ENCODE measurements at places on chromosomes 1 and 21.
A peak's percentile ranks its signal among the peaks of the same experiment; 100 is the strongest.

GRCh38 chr1:109274533-109275476, 8.1 kb downstream of the PSRC1 start:
- DNase-seq = no peak

DNA sequence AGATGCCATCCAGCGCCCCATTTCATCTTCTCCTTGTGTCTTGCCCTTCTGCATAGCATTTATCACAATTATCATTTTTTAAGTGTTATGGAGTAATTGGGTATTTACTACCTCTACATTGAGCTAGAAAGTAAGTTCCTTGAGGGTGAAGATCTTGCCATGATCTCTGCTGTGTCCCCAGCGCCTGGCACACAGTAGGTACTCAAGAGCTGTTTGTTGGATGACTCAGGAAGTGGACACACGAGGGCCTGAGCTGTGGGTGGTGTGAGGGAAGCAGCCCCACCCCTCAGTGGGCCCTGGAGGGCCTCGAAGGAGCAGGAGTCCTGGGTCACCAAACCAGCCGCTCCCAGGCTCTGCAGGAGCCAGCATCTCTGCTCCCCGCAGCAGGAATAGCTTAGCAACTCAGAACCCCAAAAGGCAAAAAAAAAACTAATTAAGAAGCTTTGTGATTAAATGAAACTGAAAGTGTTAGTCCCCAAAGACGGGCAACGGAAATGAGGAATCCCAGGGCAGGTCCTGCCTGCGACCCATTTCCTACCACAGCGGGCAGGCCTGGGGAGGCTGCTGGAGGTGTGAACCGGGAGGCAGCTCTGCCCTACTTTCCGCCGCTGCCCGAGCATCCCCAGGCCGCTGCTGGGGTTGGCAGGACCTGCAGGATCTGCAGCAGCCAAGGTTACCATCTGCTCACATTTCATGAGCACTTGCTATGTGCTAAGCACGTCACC, 87.7 kb downstream of the LACTBL1 start:
- no peak for DNase-seq

- peak; percentile 4 for DNase-seq
Observed at GRCh38 chr1:118785246-118785645, 202.9 kb downstream of the TBX15 start.

DNA sequence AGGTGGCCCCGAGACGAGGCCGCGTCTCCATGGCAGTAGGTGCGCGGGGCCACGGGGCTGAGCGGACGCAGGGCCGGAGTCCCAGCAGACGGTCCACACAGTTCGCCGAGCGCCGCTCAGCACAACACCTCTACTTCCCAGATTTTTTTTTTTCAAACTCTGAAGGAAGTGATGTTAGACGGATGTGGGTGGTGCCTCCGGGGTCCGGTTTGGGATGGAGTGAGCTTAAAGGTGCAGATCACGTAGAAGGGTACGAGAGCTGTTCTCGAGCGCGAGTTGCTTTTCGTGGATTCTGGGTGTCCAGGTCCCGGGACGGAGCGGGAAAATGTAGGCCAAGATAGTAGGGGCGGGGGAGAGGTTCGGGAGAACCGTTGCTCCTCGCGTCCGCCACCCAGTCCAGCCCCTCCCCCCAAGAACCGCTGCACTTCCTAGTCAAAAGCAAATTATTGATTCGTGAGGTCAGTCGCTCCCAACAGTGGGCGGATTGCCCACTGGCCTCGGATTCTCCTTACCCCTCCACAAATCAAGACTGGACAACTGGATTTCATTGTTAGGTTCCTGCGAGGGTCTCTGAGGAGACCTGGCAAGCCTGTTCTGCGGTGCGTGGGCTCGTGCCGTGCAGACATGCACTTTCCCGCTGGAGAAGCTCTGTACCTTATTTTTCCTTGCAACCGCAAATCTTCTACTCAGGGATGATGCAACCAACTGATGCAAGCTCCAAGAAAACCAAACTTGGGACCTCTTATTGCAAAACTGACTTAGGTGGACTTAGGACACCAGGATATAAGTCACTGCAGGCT, at the start of gene TXNDC12:
Gene TXNDC12, minus strand, starts transcription at position 126 of the 800 bp plus-strand sequence. Its CDS starts 95 bp downstream, at position 31.
- DNase-seq = peak; percentile 89

GRCh38 chr1:89687254-89687653, 54.3 kb downstream of the LRRC8C start:
- no peak for DNase-seq

DNA sequence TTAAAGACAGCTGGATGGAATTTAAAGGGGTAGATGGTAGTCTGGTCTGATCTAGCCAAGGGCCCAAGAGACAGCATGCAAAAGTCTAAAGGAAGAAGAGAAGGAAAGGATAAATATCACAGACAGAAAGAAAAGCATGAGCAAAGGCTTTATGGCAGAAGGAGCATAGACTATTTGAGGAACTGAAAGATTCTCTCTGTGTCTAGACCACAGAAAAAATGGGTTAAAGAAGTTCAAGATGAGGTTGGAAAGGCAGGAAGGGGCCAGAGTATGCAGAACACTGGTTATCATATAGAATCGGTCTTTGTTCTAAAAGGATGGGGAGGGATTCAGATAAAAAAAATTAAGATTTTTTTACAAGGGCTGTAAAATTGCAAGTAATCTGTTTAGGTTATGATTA, 136.8 kb upstream of the SGIP1 start:
- DNase-seq = no peak

DNA sequence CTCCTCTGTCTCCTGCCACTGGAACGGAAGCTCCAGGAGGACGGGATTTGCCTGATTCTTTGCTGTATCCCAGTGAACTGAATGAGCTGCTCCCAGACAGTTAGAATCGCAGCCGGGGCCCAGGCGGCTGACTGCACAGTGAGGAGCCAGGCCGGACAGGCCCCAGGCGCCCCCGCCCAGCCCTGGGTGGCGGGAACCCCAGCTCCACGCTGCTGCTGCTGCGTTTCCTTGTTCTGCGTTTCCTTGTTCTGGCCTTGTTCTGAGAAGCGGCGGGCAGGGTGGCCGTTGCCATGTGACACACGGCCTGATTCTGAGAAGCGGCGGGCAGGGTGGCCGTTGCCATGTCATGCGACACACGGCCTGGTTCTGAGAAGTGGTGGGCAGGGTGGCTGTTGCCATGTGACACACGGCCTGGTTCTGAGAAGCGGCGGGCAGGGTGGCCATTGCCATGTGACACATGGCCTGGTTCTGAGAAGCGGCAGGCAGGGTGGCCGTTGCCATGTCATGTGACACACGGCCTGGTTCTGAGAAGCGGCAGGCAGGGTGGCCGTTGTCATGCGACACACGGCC, 56.2 kb downstream of the SLC37A1 start:
- DNase-seq = no peak

DNA sequence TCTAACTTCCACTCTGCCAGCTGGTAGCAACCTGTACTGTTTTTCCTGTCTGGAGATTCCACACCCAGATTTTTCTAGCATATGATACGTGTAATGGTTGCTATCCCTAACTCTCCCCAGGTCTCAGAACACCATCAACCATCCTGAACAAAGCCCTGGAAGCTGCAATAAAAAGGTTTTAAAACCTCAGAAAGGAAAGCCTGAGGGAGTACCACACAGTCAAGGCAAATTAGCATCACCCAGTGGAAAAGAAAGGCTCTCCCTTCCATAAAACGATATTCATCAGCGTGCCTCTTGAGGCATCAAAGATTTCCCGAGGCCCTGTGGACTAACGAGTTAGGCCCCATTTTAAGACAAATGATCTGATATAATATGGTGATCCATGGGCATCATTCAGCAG, 421.0 kb downstream of the ADGRL2 start:
- DNase-seq = no peak

GRCh38 chr1:219533280-219533679, 79.6 kb downstream of the ZC3H11B start:
- no peak for DNase-seq

DNA sequence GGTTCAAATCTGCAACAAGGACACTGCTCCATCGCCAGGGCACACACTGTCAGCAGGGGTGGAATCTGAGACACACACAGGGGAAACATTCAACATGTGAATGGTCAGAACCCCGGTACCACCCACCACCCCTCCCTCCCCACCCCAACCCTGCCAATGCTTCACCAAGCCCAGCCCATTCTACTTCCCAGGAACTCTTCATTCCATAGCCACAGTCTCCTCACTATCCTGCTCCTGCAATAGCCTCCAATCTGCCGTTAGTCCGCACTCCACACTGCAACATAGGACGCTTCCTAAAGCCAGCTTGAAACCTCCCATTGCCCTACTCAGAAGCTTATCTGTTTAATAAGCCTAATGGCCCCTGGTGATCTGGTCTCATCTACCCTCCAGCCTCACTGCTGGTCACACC, 7.5 kb upstream of the RAB3B start:
- DNase-seq = no peak

GRCh38 chr1:41639332-41639936, 155.0 kb upstream of the EDN2 start:
- no peak for DNase-seq

DNA sequence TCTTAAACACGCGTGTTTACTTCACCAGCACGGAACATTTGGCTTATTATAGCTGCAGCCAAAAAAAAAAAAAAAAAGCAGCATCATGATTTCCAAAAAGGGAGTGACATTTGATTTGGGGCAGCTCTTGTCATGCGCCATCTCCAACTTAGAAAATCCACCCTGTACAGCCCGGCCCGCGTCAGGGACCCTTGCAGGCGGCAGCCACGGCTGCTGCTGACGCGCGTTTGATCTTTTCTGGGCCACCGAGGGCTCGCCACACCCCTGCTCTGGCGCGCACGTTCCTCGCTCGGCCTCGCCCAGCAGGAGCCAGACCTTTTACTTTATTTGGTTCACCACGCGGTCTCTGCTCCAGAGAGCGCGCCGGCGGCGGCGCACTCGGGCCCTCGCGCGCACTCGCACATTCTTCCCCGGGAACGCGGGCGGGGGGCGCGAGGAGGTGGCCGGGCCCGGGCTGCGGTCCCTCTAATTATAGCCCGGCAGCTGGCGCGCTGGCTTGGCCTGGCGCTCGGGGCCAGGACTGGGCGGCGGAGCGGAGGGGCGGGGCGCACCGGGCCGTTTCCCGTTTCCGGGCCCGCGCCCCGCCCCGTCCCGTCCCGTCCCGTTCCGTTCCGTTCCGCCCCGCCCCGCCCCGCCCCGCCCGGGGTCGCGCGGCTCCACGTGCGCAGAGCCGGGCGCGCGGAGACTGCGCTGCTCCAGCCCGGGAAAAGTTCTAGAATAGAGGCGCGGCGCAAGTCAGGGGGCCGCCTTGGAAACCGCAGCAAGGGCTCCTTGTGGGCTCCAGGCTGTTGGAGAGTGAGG, 10.2 kb downstream of the IRF2BP2 start:
- DNase-seq = peak; percentile 96

DNA sequence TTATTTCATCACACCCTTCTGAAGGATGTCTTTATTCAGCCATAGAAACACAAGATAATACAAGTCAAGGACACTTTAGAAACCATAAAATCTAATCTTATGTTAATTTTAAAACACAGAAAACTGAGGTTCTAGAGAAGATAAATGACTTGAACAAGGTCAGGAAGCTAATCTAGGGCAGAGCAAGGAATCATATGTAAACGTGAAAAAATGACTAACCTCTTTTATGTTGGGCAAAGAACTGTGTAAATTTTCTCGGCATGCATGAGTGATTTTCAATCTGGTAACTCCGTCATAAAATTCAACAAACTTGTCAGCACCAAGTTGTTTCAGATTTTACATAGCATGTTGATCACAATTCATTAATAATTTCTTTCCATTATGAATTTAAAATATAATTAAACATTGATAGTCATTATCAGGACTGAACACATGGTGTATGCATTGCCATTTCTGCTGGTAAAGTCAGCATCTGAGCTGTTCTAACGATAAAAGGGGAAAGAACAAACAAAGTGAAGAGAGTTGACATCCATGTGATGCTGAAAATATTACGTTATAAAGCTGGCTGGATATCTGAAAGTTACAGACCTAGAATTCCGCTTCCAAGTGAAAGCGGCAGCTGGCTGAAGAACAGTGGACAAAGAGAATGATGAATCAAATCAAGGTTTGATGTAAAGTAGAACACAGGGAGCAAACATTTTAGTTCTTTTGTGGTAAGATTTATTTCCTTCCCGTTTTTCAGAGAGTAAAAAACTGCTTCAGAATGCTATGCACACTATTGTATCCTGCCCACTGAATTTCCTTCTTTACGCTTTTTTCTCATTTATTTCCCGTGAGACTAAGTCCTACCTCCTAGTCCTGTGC, 1037.4 kb upstream of the TMPRSS15 start:
- DNase-seq = no peak

DNA sequence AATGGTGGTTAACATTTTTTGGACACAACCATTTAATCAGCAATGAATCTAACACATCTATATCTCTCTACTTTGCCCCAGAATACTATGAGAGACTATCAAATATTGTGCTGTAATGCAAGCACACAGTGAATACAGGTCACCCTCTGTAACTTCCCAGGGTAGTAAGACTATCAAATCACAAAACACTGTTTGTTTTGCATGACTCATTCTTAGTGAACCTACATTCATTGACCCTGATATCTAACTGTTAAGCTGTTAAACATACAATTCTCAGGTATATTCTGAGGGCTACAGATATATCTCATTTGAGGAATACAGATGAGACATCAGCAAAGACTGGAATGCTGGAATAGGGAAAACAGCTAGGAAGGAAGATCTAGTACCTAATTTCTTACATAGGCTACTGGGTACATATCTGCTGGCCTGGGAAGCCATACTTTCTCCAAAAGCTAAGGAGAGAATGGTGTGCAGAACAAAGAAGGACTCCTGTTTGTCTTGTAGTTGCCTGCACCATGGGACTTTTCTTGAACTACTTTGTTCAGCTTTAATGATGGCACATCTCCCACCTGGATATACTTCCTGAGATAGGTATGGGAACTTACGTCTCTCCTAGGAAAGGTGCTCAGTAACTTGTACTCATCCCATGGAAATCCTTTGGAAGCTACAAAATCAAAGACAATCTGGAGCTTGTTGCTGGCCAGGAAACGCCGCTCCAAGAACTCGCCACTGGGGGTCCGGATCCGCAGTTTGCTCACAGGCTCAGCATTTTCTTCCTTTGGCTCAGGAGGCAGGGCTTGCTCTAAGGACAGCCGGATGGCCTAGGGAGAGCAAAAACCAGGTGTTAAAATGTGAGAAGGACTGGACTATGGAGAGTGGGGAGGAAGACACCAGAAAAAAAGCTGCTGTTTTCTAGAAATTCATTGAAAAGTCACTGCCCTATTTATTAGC, 51.9 kb upstream of the DMRTA2 start:
- peak; percentile 56 for DNase-seq

DNA sequence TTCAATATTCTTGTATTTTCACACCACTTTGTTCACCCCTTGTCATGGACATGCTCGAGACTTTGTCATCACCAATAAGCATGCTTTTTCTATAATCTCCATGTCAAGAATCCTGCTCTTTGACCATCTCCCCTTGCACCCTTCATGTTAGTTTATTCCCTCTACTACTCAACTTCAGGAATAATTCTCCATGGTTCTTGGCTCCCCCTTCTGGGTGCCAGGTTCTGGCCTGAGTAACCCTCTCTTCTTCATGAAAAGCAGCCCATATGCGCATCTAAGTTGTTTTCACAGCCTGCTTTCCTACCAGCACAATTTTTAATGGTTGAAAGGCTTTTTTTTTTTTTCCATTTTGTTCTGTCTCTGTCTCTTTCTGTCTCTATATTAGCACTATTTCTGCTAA, 160.7 kb downstream of the LEPR start:
- no peak for DNase-seq

DNA sequence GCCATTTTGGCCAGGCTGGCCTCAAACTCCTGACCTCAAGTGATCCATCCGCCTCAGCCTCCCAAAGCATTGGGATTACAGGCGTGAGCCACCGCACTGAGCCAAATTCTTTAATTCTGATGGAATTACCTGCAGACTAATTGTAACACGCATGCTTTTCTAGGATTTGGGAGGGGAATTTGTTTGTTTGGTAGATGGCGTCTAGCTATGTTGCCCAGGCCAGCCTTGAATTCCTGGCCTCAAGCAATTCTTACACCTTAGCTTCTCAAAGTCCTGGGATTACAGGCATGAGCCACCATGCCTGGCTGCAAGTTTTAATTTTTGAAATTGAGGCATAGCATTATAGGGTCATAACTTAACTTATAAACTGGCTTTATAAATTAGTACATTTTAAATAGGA, 18.6 kb downstream of the RTCA start:
- no peak for DNase-seq

All from neural progenitor cell (in vitro differentiated cells).